ENCODE measurements at places on chromosomes 11 and 22.
A peak's percentile ranks its signal among the peaks of the same experiment; 100 is the strongest.

DNA sequence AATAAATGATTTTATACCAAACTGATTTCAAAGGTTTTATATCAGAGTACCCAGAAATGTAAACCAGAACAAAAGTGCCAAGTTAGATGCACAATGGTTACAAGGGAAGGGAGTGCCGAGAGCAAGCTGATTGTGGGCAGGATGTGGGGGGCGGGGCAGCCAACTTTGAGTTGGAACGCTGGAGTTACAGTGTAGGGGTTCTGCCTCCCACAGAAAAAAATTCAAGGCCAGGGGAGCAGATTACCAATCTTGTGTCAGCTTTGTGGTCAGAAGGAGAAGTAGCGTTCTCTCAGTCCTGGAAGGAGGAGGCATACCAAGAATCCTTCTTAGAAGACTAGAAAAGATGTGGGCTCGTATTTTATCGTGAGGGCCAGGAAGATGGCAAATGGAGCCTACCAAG is 15.9 kb upstream of the POU2AF2 start:
- no peak for DNase-seq

- no peak for DNase-seq
Observed at GRCh38 chr11:110989428-110990133, 255.9 kb upstream of the POU2AF2 start.

DNA sequence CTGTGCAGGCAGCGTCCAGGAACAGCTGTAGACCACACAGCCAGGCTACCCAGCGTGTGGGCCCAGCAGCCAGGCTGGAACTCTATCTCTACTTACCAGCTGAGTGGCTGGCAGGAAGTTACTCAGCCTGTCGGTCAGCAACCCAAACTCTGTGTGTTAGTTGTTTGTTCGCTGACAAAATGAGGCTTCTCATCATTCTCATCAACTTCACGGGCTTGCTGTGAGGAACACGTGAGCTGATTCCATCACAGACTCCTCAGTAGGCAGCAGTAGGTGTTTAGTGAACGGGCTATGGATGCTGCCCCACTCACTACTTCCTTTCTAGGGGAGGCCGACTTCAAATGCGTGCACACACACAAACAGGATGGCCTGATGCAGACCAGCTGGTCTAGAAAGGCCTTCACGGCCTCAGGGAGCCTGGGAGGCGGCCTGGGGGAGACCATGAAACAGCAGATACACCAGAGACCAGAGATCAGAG is 830 bp upstream of the SPDYC start:
- no peak for DNase-seq

- DNase-seq: no peak
Observed at GRCh38 chr11:47143322-47143721, 33.4 kb downstream of the ARFGAP2 start.

GRCh38 chr11:68692115-68692514 is 7.8 kb downstream of the GAL start:
- DNase-seq: no peak

GRCh38 chr22:44145544-44145943 is 35.2 kb upstream of the PARVG start:
- no peak for DNase-seq

DNA sequence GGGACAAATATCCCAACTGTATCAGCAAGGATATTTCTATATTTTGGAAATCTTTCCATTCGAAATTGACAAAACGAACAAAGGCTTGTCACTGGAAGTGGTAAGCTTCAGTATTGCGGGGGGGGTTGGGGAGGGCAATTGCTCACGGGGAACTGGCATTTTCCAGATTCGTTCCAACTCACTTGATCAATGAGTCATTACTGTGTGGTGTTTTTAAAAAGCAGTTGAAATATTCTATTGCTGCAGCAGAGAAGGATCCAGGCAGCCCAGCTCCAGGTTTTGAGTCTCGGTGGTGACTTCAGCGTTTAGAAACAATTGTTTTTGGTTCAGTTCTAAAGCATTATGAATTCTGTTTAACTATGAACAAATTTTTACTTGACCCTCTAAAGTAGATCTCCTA is 33.8 kb upstream of the FBLN1 start:
- DNase-seq: no peak

- DNase-seq: no peak
Observed at GRCh38 chr11:118524757-118525470, 2.4 kb upstream of the TTC36 start.

DNA sequence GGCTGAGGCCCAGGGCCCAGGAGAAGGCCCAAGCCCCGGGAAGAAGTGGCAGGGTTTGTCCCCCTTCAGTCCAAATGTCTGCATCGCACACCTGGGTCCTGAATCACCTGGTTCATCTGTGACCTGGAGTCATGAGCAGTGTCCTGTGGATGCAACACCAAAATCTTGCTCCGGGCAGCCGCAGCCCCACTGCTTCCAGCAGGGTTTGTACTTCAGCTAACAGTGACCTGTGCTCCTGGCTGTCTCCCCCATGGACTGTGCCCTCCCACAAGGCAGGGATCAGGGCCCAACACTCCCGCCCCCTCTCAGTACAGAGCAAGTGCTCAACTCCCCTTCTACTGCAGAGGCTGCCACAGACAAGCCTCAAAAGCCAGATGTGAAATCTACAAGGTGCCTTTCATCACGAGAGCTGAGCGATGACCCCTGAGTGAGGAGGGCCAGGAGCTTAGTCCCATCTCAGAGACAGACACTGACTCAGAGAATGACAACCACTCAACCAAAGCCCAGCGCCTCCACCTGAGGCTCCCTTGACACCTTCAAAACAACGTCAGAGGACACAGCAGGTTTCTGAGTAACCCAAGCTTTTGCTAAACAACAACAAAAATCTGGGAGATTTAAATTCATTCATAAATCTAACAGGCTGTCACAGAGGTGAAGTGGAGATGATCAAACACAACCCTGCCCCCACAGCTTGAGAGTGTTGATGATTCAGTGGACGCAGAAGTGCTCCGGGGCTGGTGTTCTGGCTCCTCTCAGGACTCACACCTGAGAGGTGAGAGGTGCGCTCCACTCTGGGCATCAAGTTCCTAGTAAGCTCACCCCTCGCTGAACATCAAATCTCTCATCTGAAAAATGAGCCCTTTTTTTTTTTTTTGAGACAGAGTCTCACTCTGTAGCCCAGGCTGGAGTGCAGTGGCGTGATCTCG is 3.4 kb downstream of the KIAA0930 start:
- DNase-seq: no peak

DNA sequence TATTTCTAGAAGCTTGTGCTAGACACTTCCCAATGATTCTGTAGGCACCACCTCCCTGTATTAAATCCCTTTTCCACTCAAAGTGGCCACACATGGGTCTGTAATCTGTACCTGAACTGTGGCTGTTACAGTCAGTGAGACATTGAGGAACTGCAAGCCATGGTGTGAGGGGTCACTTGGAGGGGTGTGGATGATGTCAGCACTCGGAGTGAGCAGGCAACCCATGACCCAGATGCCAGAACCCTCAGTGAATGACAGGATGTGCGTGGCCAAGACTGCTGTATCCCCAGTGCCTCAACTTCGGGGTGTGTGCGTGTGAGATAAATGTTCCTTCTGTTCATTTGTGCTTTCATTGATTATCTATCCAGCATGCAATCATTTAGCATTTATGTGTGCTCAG is 14.7 kb upstream of the SHANK3 start:
- no peak for DNase-seq

GRCh38 chr11:76119032-76119431 is 87.3 kb downstream of the WNT11 start:
- no peak for DNase-seq

DNA sequence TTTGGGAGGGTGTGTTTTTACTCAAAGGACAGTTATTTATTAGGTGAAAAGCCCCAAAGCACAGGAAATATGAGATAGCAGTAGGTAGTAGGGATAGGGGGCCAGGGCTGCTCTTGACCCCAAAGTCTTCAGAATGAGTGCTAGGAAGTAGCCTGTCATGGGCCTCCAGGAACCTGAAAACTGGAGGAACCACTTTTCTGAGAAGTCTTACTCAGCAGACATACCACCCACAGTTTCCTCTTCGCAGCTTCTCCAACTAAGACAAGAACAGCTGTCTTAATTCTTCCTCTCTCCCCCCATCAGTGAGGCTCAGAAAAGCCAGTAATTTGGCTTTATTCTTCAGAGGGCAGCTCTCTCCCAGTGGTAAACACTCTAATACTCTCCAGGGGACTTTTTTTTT is 84.0 kb upstream of the CTSC start:
- no peak for DNase-seq

- DNase-seq: no peak
Observed at GRCh38 chr22:36872084-36872483, 11.3 kb downstream of the NCF4 start.

DNA sequence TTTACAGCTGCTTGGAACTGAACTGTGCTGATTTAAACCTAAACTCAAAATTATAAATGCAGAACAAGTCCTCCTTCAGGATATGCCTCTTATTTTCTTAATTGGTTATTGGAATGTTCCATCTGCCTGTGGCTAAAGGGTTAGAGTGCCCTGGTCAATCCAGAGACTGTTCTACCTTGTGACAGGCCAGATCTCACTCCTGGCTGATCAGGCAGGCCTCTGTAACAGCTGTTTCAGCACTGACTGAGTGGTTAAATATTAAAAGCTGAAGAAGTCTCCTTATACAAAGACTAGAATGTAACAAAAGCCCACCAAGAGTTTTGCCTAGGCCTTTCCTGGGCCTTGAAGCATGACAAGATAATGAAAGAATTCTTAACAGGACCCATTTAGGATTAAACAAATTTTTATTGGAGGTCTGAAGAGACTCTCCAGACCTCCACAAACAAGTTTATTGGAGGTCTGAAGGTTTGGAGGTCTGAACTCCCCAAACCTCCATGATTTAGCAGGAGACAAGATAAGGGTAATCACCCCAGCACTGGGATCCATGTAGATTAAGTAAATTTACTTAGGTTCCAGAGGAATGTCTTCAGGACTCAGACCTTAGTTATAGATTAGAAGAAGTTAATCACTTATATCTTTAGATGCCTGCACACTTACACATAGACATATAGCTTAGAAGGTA is 35.8 kb downstream of the TMPRSS5 start:
- DNase-seq: no peak

DNA sequence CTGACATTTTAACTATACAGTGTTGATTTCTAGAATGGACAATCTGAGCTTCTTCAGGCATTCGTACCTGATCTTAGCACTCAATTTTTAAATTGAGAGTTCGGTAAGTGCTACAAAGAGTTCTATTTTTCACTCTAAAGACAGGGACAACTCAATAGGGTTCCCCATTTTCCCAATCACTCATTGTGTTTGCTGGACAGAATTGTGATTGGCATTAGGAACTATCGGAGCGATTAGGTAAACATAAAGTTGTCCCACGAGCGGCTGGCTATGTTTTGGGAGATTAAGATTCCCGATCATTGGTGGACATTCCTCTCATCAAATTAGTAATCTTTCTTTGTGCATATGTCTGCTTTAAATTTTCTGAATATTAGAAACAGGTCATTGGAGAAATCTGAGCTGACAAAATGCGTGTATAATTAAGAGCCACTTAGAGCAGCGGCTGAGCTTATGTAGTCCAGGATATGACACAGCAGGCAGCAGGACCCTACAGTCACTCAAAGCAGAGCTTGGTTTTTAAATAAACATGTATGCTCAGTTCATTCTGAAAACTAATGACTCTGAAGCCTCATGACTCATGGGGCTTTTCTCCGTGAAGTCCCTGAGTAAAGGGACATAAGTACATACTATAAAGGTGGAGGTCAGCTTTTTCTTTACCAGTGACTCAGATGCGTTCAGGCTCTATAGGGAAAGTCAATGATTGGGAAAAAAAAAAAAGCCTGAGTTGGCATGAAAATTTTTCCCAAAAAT is 109.4 kb downstream of the GRIA4 start:
- DNase-seq: no peak

DNA sequence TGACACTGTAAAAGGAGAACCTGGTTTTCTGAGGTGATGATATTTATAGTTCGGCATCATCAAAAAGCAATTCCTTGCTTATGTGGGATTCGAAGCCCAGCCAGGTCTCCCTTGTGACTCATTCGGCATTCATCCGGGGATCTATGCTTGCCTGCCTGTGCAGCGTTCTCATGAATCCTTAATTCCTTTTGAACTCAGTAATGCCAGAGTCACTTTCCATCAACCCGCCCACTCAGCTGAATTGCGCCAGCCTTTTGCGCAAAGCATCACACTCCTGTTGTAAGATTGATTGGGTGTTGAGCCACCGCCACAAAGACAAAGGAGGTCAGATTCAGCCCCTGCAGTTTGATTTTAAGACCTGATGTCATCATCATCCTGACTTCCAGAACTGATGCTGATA is 128.6 kb downstream of the SLC17A6 start:
- DNase-seq: no peak

- DNase-seq: no peak
Observed at GRCh38 chr11:17810746-17811145, 76.2 kb downstream of the KCNC1 start.

GRCh38 chr11:10414659-10415058 is 40.4 kb upstream of the AMPD3 start:
- peak; percentile 31 for DNase-seq

DNA sequence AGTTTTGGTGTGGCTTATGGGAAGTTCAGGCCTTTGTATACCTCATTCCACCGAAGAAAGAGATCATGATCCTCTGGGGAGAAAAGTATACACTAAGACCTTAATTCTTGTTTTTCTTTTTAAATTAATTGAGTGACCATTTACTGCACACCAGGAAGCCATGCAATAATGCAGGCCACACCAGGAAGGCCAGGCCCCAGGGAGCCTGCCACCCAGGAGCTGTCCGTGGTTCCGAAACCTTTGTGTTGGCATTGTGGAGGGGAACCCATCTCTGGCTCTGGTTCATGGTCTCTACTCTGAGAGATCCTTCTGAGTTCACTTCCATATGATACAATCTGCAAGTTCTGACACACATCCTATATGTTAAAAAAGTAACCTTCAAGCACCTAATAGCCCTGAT is 291.8 kb downstream of the MIAT start:
- no peak for DNase-seq

- no peak for DNase-seq
Observed at GRCh38 chr11:46334211-46334610, 13.1 kb upstream of the DGKZ start.

DNA sequence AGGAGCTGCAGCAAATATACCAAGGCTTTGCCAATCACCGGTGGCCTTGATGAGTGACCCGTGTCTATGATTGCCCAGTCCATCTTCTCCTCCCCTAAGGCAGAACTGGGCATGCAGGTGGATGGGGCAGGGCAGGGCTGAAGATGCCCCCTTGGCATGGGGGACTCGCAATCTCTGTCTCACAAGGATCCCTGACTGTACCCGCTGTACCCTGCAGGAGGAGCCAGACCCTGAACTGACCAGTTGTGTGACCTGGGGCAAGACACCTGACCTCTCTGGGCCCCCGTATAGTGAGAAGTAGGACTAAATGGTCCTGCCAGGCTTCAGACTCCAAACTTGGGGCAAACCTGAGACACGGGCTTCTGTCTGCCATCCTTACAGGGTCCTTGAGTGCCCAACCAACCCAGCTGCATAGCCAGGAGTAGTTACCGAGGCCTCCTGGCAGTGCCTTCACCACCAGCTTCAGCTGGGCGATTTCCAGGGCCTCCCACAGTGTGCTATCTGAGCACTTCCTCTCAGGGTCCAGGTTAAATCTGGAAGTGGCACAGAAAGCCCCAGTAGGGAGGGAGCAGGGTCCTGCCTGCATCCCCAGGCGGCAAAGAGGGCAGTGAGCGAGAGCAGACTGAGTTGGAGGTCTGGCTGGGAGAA is 6.4 kb upstream of the KCNJ11 start:
- DNase-seq: no peak

Data from left colon (tissue), 2 donors.